ENCODE measurements at places on chromosomes 2 and 18.

- DNase-seq: peak; percentile 28
Observed at GRCh38 chr2:73292906-73293533, 328 bp downstream of the EGR4 start.

DNA sequence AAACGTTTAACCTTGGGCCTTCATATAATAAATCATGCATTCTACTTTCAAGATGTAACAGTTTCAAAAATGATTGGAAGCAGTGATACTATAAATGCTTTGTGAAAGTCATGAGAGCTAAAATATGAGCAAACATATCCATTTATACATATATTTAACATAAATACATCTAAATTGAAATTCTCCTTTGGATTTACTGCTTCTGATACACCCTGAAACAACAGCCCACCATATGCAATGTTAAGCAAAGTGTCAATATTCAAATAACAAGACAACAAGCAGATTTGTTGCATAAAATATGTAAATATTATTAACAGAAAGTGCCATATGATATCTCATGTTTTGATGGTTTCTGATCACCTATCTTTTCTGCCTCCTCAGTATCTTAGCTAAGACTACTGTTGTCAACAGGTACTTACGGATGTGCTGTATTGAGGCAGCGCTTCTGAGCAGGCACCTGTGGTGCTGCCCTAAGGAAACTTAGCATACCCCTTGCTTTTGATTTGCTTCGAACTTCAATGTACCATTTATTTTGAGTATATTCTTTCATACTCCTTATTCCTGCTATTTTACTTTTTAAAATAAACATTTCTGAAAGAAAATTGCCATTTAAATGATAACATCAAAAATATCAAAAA lies 6.1 kb downstream of the FIGN start:
- DNase-seq: no peak

DNA sequence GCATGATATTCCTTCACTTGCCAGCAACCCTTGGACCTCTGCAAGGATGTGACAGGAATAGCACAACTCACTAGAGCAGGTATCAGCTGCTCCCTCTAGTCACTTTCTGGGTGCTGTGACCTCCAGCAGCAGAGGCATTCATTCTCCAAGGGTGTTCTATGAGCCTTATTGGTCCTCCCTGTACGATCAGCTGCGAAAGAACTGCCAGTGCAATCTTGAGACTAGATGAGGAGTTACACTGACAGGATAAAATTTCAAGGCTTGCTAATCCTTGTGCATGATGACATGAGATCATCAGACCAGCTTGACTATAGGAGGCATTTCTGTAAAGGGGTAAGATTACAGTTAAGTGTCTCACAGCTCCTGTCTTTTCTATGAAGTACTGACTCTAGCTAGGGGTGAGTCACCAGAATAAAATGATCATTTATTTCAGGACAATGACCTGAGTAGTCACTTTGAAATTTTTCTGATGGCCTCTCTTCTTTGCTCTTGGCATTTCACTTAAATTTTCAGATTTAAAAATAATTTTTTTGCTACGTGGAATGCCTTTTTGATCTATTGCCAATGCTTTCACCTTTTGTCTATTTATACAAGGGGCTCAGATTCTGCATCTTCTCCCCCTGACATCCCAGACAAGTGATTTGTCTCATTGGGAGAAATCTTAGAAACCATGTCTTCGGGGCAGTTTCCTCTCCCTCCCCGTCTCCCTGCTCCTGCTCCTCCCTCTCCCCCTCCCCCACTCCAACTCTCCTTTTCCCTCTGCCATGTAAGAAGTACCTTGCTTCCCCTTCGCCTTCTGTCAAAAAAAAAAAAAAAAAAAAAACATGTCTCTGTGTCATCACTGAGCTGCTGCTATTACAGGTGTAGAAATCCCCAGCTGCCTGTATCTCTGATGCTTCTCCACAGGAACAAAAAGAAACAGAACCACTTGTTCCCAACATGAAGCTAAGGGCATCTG lies 49.2 kb upstream of the FRZB start:
- DNase-seq: no peak

GRCh38 chr2:1318366-1319009 lies 94.8 kb upstream of the TPO start:
- DNase-seq: no peak

DNA sequence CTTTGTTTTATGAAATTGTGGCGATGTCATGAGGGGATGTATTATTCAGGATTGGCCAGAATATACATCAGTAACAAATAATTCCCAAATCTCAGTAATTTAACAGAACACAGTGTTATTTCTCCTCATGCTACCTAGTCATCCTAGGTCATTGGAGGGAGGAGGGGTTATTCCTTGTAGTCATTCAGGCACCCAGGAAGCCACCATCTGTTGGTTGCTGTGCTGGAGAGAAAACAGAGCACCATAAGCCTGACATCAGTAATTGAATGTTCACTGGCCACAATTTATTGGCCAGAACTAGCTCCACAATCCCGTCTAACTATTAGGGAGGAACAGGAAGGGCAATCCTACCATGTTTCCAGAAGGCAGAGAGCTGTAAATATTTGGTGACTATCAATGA lies 303.5 kb upstream of the CELF4 start:
- no peak for DNase-seq

DNA sequence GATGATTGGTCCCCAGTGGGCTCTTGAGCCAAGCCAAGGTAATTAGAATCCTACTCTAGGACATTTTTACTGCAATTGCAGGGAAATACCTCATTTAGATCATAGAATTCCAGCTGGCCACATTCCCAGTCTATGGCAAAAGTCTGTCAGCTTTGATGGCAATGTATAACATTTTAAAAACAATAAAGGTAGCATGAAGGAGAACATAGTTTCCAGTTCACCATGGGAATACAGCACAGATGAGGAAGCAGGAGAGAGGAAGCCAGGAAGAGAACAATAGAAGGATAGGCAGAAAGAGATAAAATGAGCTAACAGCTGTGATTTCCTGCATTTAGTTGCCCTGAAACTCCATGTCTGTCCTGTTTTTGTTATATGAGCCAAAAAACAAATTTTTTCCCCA lies 897.3 kb upstream of the DDX18 start:
- no peak for DNase-seq

DNA sequence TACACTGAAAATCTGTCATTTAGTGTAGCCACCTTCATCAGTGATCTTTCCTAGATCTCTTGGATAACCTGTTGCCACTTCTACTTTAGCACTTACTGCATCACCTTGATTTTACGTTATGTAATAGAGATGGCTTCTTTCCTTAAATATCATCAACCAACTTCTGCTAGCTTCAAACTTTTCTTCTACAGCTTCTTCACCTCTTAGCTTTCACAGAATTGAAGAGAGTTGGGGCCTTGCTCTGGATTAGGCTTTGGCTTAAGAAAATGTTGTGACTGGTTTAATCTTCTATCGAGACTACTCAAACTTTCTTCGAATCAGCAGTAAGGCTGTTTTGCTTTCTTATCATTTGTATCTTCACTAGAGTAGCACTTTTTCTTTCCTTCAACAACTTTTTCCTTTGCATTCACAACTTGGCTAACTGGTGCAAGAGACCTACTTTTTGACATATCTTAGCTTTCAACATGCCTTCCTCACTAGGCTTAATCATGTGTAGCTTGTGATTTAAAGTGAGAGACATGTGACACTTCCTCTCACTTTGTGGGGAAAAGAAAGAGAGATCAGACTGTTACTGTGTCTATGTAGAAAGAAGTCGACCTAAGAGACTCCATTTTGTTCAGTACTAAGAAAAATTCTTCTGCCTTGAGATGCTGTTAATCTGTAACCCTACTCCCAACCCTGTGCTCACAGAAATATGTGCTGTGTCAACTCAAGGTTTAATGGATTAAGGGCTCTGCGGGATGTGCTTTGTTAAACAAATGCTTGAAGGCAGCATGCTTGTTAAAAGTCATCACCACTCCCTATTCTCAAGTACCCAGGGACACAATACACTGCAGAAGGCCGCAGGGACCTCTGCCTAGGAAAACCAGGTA lies 99.6 kb downstream of the ATL2 start:
- no peak for DNase-seq

DNA sequence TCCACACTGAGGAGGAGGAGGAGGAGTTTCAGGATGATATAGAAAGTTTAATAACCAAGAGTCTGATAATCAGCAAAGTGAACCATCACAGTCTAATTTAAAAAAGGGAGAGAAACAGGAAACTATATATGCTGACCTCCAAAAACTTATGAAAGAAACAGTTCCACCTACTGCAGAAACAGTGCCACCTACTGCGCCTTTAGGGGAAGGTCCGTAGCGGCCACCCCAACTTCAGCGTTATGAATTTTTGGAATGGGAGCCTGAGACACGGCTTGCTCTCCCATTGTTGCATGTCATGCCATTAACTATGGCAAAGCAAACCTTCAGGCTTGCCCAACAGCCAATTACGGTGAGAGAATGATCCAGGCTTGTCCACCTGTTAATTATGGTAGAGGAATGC lies 1719.2 kb upstream of the LRRTM1 start:
- peak; percentile 43 for DNase-seq

DNA sequence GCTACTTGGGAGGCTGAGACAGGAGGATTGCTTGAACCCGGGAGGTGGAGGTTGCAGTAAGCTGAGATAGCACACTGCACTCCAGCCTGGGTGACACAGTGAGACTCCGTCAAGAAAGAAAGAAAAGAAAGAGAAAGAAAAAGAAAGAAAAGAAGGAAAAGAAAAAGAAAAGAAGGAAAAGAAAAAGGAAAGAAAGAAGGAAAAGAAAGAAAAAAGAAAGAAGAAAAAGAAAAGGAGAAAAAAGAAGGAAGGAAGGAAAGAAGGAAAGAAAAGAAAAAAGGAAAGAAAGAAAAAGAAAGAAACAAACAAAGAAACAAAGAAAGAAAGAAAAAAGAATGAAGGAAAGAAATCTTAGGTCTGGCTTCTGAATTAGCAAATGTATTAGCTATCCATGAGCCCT lies 150.4 kb downstream of the TMEM163 start:
- DNase-seq: no peak

GRCh38 chr2:153543635-153544071 lies 65.1 kb upstream of the RPRM start:
- no peak for DNase-seq

- no peak for DNase-seq
Observed at GRCh38 chr2:239061824-239062570, 214.1 kb downstream of the TWIST2 start.

GRCh38 chr2:70767079-70767698 lies 811 bp downstream of the ADD2 start:
- peak; percentile 87 for DNase-seq
